ENCODE measurements at places on chromosomes 2 and 18. TPM values are rescaled to one million over a fixed set of nuclear protein-coding genes. Genes with fewer than 3 reads are reported as not detected.
A peak's percentile ranks its signal among the peaks of the same experiment; 100 is the strongest.

DNA sequence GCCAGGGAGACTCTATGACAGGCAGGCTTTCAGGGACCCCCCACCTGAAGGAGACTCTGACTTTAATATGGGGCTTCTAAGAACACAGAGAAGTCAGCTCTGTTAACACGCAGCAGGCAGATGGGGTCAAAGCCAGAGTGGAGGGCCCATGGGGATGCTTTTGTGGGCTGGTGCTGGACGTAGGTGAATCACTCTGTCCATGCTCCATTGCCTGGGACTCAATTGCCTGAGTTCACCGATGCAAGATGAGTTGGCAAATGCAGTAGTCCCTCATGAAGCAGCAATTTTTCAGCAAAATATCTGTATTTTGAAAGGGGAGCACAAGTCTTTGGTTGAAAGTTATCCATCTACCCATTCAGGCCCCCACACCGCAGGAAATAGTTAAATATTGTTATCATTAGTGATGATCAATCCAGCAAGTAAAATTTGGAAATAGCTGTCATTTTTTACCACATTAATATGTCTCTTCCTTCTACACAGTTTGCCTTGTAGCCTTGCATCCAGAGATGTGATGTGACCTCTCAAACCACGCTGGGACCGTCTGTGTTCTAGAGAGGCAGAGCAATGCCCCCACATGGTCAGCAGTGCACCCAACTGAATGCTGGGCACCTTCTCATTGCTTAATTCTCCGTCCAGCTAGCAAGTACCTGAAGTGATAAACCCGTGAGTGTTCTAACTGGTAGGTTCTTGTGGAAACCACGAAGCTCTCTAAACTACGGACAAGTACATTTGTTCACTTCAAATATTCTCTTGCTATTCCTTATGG lies 34.8 kb upstream of the FAM110C start:
- DNase-seq: no peak

Gene FAHD2B
- 9.6 TPM for total RNA-seq

Gene C18orf54
- 4.4 TPM for total RNA-seq

Gene PIKFYVE
- total RNA-seq: 26.6 TPM

GRCh38 chr2:235876099-235876679 lies 292.0 kb downstream of the GBX2 start:
- DNase-seq: no peak

Gene SERPINB10
- 0.04 TPM for total RNA-seq

- no peak for DNase-seq
Measured at GRCh38 chr2:118274841-118275510, 186.7 kb downstream of the INSIG2 start.

Gene ANO7
- 0.35 TPM for total RNA-seq

GRCh38 chr18:6482198-6482977 lies 67.7 kb upstream of the L3MBTL4 start:
- peak; percentile 83 for DNase-seq

- peak; percentile 76 for DNase-seq
Measured at GRCh38 chr2:172280571-172281361, 146.6 kb upstream of the ITGA6 start.

DNA sequence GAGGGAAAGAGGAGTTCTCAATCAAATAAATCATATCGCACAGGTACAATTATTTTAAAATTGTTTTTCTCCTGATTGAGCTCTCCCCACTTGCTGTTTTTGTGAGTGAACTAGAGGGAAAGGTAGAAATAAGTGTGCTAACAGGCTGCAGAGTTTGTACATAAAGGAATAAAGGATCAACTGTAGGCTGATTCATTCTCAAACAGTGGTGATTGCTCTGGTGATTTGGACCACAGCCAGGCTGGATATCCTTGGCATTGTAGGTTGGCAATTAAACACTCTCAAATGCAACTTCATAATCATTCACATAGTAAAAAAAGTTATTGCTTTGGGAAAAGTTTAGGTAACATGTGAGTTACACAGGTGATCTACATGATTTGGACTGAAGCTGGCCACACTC lies 29.8 kb downstream of the LRP1B start:
- DNase-seq: no peak
